Left lobe of liver (tissue), 2 donors: ENCODE measurements at places on chromosomes 12 and 14. TPM values are rescaled to one million over a fixed set of nuclear protein-coding genes. Genes with fewer than 3 reads are reported as not detected.
A peak's percentile ranks its signal among the peaks of the same experiment; 100 is the strongest.

DNA sequence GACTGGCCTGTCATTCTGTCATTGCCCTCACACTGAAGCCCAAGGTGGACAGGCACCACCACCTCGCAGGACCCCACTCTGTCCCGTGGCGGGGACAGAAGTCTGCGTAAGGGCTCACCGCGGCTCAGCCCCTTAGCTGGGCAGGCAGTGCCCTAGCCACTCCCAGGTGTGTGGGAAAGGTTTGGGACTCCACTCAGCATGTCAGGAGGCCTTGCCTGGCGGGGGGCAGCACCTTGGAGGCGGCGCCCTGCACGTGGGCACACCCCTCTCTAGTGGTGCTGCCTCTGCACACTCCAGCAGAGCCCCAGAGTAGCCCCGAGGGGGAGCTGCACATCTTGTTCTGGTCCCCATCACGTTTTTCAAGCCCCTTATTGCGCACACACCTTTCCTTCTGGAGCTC lies 35.6 kb downstream of the FIGNL2 start:
- DNase-seq: no peak

DNA sequence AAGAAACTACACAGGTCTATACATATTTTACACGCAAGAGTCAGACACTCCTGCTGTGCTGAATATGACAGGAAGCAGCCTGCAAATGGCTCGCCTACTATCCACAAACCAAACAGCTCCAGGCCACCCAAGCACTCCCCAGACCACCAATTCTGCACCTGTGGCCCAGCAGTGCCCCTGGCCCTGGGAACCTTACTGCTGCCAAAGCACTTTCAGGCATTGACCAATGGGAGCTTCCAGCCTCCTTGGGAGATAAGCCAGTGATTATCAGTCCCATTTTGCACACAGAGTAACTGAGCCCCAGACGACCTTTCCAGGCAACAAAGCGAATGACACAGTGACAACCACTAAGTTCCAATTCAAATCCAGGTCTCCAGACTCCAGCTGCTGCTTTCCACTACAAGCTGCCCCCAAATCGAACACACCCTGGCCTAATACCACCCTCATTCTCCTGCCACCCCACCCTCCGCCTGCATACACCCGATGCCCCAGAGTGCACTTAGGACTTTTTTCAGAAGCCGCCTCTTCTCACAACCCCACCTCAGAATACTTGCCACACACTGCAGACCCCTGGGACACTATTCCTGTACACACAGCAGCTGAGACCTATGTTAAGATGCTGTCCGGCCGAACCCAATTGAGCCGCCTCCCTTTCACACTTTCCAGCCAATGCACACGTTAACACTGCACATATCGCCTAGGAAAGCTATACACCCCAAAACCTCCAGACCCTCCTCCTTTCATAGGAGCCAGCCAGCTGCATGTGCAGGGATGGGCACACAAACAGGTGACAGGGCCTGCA lies 126.1 kb upstream of the PRMT8 start:
- no peak for DNase-seq

- no peak for DNase-seq
These were observed 28.8 kb upstream of the CEP83 start for GRCh38 chr12:94488463-94488862.

- DNase-seq: no peak
These were observed 184.9 kb upstream of the SFSWAP start for GRCh38 chr12:131525795-131526508.

The ABHD12B gene
- not detected for total RNA-seq

The FGF23 gene
- total RNA-seq: 0.25 TPM

DNA sequence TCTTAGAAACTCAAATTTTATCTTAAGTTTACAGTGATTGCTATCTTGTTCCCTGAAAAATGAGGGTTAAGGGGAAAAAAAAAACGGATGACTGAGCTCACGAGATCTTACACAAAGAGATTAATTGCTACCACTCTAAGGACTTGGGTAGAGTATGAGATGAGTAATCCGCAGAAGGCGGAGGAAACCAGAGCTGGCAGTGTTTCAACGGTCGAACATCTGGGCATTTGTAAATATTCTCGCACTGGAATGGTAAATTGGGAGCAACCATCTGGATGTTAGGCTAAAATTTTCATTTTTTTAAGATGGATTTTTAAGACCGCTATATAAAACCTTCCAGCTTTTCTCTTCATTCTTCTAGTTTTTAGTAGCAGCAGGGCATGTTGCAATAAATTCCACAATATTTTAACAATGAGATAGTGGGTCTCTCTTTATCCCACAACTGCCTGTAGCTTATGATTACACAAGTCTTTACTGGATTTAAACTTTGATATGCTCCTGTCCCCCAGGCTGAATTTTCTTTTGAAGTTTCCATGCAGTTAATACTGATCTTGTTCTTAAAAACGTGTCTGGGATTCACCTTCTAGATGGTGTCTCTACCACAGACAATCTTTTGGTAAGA lies 1324.1 kb downstream of the AACS start:
- no peak for DNase-seq

The OLR1 gene
- total RNA-seq: 0.50 TPM

- DNase-seq: no peak
These were observed 45.5 kb downstream of the PPM1A start for GRCh38 chr14:60294411-60295069.

- no peak for DNase-seq
These were observed 52.1 kb downstream of the EIF2S3B start for GRCh38 chr12:10557766-10558165.

DNA sequence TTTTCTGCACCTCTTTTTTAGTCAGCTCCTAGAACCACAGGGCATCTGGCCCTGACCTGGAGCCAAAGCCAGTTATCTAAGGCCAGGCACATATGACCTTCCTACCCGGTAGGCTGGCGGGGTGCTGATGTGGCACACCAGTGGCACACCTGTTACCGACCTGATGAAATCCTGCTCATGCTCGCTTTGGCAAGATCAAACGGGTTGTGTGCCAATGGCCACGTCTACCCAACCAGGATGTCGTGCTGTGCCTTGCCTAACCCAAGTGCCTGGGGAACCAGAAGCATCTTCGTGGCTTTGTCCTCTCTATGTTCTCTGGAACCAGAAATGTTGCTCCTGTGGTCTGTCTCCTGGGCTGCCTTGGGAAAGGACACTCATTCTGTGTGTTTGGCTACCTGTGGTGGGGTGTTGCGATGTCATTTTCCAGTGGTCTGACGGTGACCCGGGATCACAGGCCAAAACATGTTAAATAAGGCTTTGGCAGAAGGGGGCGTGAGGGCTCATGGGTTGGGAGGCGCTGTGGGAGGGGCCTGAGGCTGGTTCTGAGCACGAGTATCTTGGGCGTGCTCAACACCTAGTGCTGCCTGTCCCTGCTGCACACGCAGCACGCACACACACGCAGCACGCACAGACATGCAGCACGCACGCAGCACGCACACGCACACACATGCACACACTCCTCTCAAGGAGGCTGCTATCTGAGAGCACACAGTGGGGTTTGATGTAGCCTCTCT lies 27.9 kb downstream of the CCNK start:
- DNase-seq: peak; percentile 92

DNA sequence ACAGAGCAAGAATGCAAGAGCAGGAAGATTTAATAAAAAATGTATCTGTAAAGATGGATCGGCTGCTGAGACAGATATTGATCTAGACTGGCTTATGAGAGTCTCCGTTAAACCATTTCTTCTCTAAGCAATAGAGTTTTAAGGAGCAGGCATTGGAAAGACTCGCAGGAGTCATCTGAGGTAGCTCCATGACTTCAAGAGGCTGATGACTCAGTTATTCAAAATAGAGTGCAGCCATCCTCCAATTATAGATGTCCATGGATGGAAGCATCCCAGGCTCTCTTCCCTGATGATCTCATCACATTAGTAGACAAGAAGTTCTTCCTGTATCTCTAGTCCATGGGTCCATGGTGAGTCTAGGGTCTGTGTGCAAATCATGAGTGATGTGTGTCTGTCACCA lies 638.3 kb upstream of the TMEM132C start:
- no peak for DNase-seq

The ASCL1 gene
- not detected for total RNA-seq

The DTX1 gene
- total RNA-seq: 24.5 TPM

- no peak for DNase-seq
These were observed 243.2 kb downstream of the ANO6 start for GRCh38 chr12:45458854-45459807.

- DNase-seq: no peak
These were observed 55.1 kb upstream of the ARID2 start for GRCh38 chr12:45674181-45674977.

DNA sequence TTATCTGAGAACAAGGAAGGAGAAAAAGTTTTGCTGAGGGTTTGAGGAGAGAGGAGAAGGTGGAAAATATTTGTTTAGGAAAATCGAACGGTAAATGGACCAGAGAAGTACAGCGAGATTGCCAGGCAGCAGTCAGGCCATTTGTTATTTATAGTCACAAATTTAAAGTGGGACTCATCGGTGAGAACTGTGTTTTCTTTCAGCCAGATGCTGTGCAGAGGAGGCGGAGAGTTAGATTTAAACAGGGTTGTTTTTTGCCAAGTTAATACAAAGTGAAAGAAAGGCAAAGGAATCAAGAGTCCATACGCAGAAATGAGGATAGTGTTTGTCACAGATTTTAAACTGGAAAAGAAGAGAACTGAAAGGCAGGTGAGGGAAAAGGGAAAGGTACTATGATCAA lies 200.6 kb upstream of the CNOT2 start:
- DNase-seq: no peak

The TPPP2 gene
- total RNA-seq: 4.6 TPM

GRCh38 chr12:1115484-1116231 lies 124.6 kb downstream of the ERC1 start:
- DNase-seq: no peak

The EXOC3L4 gene
- 81.5 TPM for total RNA-seq

The PPP1R1A gene
- total RNA-seq: 60.9 TPM

DNA sequence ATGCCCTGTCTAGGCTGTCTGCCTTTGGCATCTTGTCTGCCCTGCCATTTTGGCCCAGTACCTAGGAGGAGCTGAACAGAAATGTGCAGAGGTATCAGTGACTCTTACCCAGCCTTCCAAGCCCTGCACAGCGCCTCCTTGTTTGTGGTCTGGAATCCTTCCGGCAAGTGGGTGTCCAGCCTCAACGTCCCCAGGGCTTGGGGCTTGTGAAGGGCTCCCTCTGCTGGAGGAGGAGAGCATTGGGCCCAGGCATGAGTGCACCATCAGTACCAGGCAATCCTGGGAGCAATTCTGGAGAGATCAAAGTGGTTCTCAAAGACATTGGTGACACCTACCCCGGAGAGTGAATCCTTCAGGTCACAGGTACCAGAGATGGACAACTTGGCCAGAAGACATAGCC lies 2.4 kb upstream of the TCL1B start:
- peak; percentile 47 for DNase-seq

DNA sequence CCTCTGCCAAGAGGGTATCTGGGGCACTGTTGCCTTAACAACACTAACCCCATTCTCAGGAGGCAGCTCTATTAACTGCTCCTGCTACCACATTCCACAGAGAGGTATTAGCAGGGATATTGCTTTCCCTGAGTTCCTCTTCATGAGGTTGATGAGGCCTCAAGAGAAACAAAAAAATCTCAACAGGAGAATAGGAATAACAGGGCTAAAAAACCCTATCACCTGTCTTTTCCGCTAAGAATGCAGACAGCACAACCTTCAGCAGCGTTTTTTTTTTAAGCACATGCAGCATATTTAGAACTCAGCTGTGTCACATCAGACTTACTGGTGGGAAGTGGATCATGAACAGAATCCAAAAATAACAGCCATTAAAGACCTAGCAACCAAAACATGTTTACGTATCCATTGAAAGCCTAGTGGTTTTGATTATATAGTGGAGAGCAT lies 29.2 kb downstream of the ATF7 start:
- no peak for DNase-seq

DNA sequence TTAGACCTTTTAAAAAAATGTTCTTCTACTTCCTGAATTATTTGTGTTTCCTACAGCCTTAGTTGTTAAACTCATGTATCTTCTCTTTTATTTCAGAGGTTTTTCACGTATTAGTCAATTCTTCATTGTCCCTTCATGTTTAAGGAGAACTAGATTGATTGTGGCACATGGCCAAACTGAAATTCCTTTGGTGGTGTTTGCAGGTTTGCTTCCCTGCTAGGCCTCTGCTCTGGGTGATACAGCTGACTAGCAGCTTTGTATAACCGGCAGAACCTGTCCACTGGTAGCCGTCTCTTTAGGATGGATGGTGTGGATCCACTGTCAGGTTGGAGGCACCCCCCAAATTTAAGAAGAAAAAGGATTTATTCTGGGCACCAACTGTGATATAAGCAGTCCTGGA lies 262.1 kb downstream of the FBXL14 start:
- DNase-seq: no peak

DNA sequence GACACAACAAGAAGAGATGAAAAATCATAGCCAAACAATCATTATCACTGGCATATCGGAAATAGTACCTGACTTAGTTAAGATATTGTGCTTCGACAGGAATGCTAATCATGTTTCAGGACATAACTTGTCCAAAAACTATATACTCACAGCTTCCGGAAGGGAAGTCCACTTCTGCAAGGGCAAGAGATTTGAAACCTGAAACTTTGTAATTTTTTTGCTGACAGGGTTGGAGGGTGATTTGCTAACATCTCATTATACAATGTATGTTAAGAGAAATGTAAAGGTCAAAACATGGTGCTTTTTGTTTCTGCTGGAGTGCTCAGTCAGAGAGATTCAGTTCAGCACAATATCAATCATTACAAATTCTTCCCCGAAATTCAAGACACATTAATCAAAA lies 200.3 kb downstream of the CNTN1 start:
- DNase-seq: no peak

GRCh38 chr14:100394886-100395672 lies 71.9 kb downstream of the SLC25A47 start:
- no peak for DNase-seq

GRCh38 chr12:40209886-40210285 lies 14.9 kb upstream of the LRRK2 start:
- no peak for DNase-seq

GRCh38 chr12:6759741-6760140 lies 6.4 kb upstream of the PTMS start:
- DNase-seq: no peak

GRCh38 chr12:46450279-46450748 lies 77.7 kb upstream of the SLC38A2 start:
- peak; percentile 63 for DNase-seq

The AQP2 gene
- not detected for total RNA-seq

DNA sequence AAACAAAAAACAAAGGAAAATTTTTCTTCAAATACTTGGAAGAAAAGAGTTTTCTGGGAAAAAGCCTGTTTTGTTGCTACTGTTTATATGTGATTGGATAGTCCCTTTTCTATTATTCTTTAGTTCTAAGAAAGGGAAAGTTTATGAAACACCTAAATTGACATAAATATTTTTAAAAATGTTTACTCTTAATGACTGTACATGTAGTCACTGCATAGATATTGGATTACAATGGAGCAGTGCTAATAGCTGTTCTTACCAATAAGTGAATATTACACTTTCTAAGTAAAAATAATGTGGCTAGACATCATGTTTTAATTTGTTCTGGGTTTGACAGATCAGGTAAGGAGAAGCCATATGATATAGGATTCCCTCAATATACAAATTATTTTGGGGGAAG lies 352.7 kb upstream of the DIO2 start:
- no peak for DNase-seq

The KRT75 gene
- total RNA-seq: not detected

The KRT79 gene
- not detected for total RNA-seq

- no peak for DNase-seq
These were observed 16.7 kb downstream of the SRP54 start for GRCh38 chr14:34999500-34999899.

- DNase-seq: no peak
These were observed 18.0 kb upstream of the DYRK2 start for GRCh38 chr12:67630373-67631088.

GRCh38 chr14:38158468-38158867 lies 49.2 kb upstream of the SSTR1 start:
- no peak for DNase-seq

The ANKRD13A gene
- total RNA-seq: 16.6 TPM

- no peak for DNase-seq
These were observed 135.1 kb downstream of the TMEM30B start for GRCh38 chr14:61145903-61146481.

The INHBC gene
- total RNA-seq: 51.9 TPM
